ENCODE measurements at places on chromosomes 3 and 15. TPM values are rescaled to one million over a fixed set of nuclear protein-coding genes. Genes with fewer than 3 reads are reported as not detected.

The ALCAM gene
- 423 TPM for total RNA-seq

The PLCH1 gene
- total RNA-seq = not detected

The PLSCR4 gene
- 2.8 TPM for total RNA-seq

The CIDEC gene
- total RNA-seq = not detected

The P2RY1 gene
- total RNA-seq = under 0.01 TPM

The ATP13A5 gene
- total RNA-seq = not detected

The CCDC39 gene
- total RNA-seq = not detected

The IL5RA gene
- total RNA-seq = not detected

The LAMB2 gene
- 213 TPM for total RNA-seq

The OIP5 gene
- total RNA-seq = 4.1 TPM

The C2CD4A gene
- not detected for total RNA-seq

The GPR171 gene
- not detected for total RNA-seq
